Tibial nerve (tissue), 4 donors: ENCODE measurements at places on chromosomes 2 and 18. TPM values are rescaled to one million over a fixed set of nuclear protein-coding genes. Genes with fewer than 3 reads are reported as not detected.

Gene SATB2
- total RNA-seq, result 13.8 TPM

Gene PDE1A
- 51.8 TPM for total RNA-seq

Gene IL36G
- total RNA-seq, result not detected

Gene TRPM8
- not detected for total RNA-seq

Gene GALNT13
- total RNA-seq, result not detected

Gene IL36B
- not detected for total RNA-seq

Gene CENPA
- not detected for total RNA-seq

Gene RAB11FIP5
- total RNA-seq, result 39.3 TPM

Gene SETBP1
- total RNA-seq, result 28.5 TPM

Gene SGPP2
- not detected for total RNA-seq
